Activated naive CD4-positive, alpha-beta T cell (primary cell): ENCODE measurements at places on chromosomes 6 and 20.
A peak's percentile ranks its signal among the peaks of the same experiment; 100 is the strongest.

DNA sequence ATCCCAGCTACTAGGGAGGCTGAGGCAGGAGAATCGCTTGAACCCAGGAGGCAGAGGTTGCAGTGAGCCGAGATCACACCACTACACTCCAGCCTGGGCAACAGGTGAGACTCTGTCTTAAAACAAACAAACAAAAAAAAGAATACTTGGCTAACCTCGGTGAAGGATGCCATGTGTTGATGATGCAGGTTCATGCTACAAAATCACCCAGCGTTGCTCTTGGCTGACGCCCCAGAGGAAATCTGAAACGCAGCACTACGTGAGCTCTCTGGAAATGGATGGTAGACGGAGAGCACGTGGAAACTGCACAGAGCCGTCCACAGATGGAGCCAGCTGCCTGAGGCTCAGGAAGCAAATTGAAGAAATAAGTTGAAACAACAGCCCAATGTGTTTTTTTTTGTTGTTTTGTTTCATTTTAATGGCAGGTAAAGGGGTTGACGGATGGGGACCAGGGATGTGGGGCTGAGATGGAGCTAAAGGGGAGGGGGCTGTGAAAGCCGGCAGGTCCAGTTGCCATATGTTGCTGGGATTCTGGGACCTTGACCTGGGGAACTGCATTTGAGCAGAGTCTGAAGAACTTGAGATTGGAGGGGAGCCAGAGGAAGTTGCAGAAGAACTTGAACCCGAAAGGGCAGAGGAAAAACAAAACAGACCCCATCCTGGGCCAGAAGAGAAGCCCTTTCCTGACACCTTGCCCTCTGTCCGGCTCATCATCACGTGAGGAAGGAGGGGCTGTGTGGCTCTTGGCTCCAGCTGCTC is 12.8 kb upstream of the MANBAL start:
- no peak for DNase-seq

DNA sequence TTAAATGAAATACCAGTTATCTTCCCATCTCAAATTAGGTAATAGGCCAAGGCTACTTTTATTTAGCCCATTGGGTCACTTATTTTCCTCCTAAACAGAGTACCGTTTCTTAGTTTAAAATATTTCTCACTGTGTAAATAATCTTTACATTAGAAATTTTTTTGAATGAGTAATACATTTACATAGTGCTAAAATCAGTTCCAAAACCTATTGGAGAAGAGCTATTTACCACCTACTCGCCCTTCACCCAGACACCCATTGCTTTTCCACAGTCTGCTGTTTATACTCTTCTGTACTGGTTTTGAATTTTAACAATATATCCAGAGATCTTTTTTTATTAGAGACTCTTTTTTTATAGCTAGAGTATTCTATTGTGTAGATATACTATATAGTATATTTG is 36.9 kb downstream of the MCM8 start:
- DNase-seq = no peak

DNA sequence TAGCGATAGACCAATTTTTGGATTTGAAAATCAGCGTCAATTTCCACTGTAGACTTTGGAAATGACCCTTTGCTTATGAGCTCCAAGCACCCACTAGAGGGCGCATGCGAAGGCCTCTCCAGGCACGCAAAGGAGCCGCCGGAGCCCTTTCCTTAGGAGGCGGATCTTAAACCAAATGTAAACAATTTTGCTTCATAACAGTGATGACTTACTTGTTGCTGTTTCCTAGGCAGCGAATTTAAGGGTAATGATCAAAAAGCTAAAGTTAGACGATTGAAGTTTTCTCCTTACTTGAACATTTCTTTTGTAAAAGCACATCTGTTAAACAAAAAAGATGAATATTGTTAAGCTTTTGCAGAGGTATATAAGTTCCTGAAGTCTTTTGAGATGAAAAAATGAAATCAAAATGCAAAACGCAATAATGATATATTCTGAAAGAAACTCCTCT is 29.2 kb upstream of the EXOC2 start:
- peak; percentile 16 for DNase-seq

DNA sequence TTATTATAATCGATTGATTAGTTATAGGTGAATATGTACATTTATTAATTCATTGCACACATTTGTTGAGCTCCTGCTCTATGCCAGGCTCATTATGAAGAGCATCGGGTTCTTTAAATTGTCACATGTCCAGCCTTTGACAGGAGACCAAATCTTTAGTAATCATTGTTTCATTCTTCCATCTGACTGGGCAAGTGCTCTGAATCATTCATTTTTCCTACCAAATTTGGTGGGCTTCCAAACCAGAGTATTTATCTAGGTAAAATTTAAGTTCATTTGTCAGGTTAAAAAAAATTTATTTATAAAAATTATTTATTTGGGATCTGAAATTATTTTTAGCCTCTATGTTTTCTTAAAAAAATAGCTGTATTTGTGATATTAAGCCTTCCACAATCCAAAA is 404.9 kb upstream of the MMS22L start:
- DNase-seq = no peak

DNA sequence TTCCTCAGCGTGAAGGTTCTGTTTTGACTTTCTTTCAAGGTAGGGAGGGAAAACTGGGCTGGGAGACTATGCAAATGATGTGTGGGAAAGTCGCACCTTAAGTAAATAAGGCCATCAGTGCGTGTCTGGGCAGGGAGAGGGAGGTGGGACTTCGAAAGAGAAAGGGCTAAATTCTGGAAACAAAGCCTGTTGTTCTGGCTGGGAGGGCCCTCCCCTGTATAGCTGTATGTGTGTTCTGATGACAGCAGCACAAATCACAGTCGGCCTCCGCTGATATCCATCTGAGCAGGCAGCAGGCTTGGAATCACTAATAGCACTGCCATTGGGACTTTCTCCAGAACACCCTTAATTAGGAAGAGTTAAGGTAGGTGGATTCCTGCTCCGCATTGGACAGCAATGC is 19.2 kb downstream of the JAG1 start:
- no peak for DNase-seq

GRCh38 chr20:10388597-10388996 is 45.4 kb downstream of the MKKS start:
- DNase-seq = no peak

DNA sequence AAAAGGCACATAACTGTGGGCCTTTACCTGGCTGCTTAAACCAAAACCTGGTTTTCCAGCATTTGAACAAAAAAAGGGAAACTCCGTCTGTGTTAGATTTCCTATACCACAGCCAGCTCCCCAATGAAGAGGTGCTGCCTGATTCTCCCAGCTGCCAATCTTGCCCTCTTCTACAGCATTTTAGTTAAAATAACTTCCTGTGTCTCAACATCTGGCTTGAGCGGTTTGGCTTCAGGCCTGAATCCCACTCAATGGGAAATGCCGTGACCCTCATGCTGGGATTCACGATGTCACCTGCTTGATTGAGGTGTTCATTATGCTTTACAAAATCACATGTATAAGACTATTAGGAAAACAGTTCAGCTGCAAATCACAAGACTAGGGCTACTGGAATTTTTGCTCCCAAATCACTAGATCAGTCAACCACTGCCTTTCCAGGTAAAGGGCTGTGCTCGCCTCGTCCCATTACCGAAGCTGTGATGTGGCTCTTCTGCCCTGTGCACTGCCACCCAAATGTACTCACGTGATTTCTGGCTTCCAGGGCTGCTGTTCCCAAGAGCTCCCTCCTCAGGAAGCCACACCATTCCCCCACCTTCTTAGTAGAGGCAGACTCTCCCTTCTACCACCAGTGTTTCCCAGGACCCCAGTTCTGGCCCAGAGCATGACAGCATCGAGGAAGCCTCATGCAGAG is 94.6 kb downstream of the PSMG4 start:
- DNase-seq = no peak

DNA sequence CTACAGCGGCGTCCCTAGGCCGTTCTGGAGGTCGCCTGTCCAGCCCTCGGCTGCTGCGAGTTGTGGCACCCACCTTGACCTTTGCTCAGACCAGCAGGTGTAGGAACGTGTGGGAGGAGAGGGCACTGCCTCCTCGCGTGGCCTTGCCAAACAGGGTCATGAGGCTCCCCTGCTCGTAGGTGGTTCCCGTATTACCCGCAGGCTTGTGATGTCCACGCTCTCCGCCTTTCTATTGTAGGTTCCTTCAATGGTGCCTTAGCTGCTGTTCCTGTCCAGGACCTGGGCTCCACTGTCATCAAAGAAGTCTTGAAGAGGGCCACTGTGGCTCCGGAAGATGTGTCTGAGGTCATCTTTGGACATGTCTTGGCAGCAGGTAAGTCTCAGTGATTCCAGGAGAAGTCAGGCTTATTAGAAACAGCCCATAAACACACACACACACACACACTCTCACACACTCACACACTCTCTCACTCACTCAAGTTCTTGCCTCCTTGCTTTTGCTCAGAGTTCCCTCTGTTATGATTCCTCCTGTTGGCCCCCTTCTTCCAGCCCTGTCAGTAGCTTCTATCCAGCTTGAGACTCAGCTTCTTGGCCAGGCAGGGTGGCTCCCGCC is 942 bp downstream of the ACAT2 start:
- peak; percentile 20 for DNase-seq

DNA sequence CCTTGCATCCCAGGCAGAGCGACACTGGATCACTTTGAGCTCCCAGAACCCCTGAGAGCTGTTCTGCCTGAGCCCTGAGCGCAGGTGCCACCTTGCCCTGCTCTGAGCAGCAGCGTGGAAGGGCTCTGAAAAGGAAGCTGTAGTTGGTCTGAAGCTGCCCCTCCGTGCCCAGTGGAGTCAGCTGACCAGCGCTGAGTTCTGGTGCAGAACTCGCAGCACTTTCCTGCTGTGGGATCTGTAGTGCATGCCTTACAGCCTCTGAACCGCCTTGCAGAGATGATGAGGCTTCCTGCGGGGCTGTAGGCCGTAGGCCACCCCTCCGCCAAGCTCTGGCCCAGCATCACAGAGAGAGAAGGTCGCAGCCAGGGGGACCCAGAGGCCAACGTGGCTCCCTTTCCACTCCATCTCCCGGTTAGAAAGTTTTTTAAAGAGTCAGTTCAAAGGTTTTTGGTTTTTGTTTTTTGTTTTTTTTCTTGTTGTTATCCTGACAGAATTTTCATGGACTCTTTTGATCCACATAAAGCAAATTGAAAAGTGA is 158.3 kb upstream of the CST7 start:
- DNase-seq = no peak

- DNase-seq = no peak
Measured at GRCh38 chr6:12490904-12491571, 200.9 kb downstream of the EDN1 start.

GRCh38 chr6:15678514-15678913 is 15.7 kb upstream of the DTNBP1 start:
- DNase-seq = no peak

DNA sequence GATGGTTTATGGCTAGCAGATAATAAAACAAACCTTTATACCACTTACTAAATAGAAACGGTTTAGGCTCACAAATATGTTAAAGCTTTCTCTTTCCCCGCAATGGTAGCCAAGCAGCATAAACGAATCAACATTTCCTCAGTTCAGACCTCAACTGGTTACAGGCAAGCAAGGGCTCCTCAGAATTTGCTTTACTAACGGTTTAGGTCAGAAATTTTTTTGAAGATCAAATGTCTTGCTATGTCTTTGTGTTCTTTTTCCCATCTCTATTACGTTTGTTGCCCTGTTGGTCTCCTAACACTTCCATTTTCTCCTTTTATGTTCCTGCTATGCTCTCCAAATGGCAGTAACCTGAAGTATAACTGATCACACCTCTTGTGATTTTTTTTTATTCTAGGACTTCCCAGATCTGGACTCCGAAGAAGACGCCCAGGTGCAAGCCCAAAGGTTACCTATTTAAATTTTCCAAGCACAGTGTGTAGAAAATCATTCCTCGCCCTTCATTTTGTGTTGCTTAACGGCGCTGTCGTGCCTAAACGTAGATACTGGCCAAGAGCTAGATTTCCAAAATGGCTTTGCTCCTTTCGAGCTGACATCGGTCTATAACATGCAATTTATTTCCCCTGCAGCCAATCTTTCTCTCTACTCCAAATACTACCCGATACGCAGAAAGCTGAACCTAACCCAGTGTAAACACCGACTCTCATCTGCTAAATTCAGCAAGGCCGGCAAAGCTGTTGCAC is 717 bp upstream of the ASF1A start:
- peak; percentile 51 for DNase-seq

DNA sequence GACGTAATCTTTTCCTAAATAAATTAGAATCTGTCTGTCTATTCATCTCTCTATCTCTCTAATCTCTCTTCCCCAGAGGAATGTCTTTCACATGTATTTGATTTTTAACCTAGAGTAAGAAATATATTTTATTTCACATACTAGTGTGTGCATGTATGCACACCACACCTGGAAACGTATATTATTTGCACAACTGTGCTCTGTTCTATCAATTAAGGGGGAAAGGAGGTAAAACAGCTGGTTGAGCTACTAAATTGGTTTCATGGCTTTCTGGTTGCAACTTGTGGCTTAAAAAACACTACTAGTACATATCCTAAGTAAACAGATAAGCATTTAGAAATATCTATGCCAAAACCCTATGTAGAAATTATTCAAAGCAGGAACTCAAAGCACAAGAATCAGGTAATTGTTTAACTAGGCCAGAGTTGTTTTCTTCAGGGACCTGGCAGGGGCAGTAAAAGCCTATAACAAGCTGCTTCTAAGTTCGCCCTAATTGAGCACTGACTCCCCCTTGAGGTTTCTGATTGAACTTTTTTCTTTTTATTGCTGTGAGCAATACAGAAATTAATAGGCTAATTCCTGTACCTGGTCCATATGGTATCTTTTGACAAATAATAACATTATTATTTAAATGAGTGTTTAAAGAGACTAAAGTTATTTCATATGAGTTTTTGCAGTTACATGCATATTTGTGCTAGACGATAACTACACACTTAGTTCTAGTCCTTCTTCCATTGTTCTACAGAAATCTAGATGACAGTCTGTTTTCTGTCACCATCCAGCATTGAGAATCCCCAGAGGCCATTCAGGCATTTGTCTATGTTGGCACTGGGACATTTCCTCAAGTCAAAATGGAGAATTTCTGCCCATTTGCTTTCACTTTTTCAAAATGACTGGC is 88.6 kb downstream of the MCHR2 start:
- no peak for DNase-seq

GRCh38 chr6:68572525-68572924 is 62.6 kb upstream of the ADGRB3 start:
- no peak for DNase-seq

DNA sequence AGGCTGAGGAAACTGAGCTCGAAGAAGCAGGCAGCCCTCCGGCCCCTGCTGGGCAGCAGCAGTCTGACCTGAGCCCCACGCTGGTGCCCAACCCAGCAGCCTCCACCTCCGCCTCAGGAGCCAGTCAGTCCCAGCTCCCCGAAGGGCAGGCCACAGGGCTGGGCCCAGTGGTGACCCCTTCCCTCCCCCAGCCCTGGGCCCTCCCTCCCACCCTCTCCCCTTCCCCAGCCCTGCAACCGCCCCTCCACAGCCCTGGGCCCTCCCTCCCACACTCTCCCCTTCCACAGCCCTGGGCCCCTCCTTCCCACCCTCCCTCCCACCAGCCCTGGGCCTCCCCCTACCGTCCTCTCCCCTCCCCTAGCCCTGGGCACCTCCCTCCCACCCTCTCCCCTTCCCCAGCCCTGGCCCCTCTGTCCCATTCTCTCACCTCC is 115.0 kb downstream of the TAF4 start:
- no peak for DNase-seq

GRCh38 chr20:11117808-11118528 is 444.2 kb upstream of the JAG1 start:
- no peak for DNase-seq

GRCh38 chr6:52575502-52575892 is 1.4 kb downstream of the TRAM2 start:
- no peak for DNase-seq
